Hypothalamus (tissue), 51 donors: ENCODE measurements at places on chromosomes 4 and X.

GRCh38 chrX:71919431-71919830, 8.8 kb downstream of the NHSL2 start:
- DNase-seq, result no peak

DNA sequence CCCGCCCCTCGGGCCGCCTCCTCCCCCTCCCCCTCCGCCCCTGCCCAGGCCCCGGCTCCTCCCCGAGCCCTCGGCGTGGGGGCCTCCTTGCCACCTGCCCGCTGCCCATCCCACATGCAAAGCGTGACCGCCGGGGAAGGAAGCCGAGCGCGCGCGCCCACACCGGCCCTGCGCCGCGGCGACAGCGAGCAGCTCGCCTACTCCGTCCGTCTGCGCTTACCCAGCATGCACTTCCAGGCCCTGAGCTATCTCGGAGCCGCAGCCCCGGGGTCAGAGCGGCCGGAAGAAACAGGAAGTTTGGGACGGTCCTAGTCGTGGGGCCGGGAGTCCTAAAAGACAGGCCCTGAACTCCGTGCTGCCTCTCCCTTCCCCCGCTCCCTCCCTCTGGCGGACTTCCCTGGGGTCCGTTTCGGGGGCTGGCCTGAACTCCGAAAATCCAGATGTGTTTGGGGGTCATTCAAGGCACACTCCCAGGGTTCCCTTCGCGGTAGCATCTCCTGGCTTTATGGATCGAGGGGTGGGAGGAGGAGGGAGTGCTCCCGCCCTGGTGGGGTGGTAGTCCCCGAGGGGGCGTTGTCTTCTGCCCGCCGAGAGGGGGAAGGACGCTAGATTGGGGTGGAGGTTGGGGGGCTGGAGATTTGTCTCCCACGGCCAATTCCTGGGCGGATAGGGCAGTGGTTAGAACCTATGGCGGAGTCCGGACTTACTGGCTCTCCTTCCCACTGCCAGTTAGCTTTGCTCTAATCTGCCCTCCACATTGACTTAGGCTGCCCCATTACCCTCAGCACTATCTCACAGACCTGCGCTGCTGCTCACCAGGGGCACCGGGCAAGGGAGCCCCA, 25.0 kb upstream of the BCORL1 start:
- no peak for DNase-seq

DNA sequence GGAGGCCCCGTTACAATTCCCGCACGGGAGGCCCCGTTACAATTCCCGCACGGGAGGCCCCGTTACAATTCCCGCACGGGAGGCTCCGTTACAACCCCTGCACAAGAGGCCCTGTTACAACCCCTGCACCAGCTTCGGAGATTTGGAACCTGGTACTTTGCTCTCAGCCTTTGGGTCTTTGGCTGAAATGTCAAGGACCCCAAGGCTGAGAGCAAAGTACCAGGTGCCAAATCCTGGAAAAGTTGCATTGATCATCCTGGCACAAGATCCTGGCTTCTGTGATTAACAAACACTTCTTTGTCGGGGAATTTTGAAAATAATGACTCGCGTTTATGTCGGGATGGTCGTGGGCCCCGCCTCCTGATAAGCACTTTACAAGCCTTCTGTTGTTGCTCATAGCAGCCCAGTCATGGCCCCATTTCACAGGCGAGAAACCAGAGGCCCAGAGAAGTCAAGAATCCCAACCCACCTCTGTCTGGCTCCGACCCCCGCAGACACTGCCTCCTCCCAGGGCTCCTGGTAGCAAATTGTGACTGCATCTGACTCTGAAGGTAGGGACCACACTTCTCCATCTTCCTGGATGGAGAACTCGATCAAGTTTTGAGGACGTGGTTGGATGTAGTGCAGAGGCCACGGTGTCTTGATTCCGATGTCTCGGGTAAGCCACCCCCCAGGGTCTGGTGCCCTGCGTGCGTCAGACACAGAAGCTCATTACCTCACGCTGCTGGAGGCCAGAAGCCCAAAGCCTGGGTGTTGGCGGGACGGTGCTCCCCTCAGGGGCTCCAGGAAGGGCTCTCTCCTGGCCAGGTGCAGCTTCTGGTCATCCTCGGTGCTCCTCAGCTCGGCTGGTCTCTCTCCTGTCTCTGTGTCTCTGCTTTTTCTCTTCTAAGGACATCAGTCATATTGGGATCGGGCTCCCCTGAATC, 60.3 kb downstream of the ADRA2C start:
- no peak for DNase-seq

DNA sequence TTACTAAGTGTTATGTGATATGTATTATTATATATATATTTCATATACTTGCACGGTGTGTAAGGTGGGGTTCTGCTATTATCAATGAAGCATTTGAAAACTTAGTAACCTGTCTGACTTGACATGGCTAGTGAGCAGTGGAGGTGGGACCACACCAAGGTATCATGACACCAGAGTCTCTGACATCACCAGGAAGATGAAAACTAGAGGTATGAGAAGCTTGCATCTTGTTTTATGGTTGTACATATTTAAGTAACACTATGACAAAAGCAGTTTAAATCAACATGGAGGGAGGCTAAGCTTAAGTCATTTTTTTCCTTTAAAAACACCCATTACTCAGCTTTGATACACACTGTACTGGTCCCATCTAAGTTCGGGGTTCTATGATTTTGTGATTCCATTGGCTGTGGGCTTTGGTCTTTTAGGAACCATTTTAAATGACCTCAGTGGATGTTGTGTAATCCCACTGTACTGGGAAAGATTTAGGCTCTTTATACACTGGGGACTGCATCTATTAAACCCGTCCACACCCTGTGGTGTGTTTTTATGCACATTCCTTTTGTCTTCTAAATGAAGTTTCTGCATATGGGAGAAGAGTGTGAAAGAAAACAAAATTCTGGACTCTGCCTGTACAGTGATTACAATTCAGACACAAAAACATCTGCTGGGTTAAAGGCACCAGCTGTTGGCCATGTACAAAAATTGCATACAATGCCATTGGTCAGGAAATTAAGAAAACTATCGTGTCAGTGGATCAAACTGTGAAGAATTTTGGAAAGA, 570.6 kb downstream of the SPRY1 start:
- no peak for DNase-seq

- DNase-seq, result no peak
These were observed 87.2 kb downstream of the RASL11B start for GRCh38 chr4:52949336-52949735.
